Activated CD8-positive, alpha-beta memory T cell treated with anti-CD3 and anti-CD28 coated beads for 1 hour (primary cell): ENCODE measurements at places on chromosomes 1 and 21.

DNA sequence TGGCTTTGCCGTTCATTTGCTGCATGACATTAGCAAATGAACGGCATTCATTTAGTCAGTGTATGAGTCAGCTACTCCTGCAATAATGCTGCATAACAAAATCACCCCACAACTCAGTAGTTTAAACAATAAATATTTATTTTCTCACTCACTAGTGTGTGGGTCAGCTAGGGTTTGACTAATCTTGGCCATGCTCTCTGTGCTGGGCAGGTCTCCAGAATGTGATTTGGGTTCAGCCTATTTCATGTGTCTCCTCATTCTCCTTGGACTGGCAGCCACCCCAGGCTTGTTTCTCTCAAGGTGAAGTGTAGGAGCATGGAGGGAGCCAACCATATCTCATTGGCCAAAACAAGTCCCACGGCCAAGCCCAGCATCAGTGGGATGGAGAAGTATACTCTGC is 104.3 kb downstream of the LACTBL1 start:
- no peak for DNase-seq

- DNase-seq = no peak
Measured at GRCh38 chr1:20446796-20447195, 39.2 kb downstream of the CAMK2N1 start.

DNA sequence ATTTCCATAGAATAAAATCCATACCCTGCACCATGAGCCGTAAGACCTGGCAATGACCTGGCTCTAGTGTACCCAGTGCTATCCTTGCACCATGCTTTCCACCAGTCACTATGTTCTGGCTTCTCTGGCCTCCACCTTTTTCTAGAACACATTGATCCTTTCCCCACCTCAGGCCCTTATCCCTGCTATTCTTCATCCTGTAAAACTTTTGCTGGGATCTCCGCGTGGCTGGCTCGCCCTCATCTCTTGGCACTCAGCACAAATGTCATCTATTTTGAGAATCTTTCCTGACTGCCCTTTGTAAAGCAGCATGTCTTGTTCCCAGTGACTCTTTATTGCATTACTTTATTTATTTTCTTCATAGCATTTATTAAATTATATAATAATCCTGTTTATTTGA is 169.8 kb upstream of the B3GALT2 start:
- no peak for DNase-seq

GRCh38 chr1:1033009-1033587 is 13.2 kb downstream of the AGRN start:
- DNase-seq = peak; percentile 79

GRCh38 chr1:237873487-237874211 is 17.1 kb downstream of the ZP4 start:
- DNase-seq = no peak

DNA sequence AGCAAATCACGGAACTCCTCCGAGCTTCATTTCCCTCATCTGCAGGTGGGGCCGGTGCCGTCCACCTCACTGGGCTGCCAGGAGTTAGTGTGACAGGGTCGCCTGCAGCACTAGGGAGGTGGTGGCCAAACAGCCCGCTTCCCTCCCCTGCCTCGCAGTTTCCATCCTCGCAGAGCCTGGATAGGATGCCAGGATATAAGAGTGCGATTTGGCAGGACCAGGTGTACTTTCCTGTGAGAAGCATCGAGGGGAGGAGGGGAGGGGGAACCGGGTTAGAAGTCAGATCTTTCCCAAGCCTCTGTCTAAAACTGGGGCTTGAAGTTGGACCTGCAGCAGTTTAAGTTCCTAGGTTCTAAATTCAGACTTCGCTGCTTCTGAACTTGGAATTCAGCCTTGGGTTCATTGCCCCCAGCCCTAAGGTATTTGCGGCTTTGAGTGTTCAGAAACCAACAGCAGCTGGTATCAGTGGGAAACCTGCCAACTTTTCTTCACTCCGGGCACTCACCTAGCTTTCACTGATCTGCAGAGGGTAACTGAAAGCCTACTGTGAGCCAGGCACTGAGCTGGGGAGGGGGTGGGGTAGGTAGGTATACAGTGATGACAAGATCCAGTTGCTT is 1.7 kb upstream of the JUN start:
- DNase-seq = no peak

- DNase-seq = no peak
Measured at GRCh38 chr1:222631611-222632208, 13.8 kb downstream of the MIA3 start.
